Activated T-cell treated with anti-CD3 and anti-CD28 coated beads, Interleukin-2, amount 50 U/mL, for 72 hours (primary cell): ENCODE measurements at places on chromosomes 11 and 22. TPM values are rescaled to one million over a fixed set of nuclear protein-coding genes. Genes with fewer than 3 reads are reported as not detected.

GRCh38 chr11:59765068-59765735 is 10.0 kb downstream of the STX3 start:
- no peaks in the 10 kb centered on the region for H3K36me3 ChIP-seq
- no peak overlapping the region for H3K4me3 ChIP-seq
- H3K27ac ChIP-seq, result no peak overlapping the region
- no peaks in the 10 kb centered on the region for H3K27me3 ChIP-seq
- H3K4me1 ChIP-seq, result no peaks in the 10 kb centered on the region

DNA sequence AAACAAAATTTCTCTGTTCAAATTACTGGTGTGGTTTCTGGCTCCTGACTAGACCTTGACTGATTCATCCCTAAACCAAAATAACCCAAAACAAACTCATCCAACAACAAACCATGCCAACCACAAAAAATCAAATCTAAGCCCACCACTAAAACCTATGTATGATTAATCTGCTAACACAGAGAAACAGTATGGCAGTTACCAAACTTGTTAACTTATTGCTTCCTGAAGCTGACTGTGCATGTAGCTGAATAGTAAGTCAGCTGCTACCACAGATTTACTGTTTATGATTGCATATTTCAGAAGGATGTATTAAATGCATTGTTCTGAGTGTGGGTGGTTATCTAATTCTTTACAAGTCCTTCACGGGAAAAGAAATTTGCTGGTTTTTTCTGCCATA is 231.1 kb downstream of the SWAP70 start:
- peaks cover 3% of the 10 kb centered on the region for H3K36me3 ChIP-seq
- H3K27ac ChIP-seq, result no peak overlapping the region
- no peak for DNase-seq

- H3K36me3 ChIP-seq, result no peaks in the 10 kb centered on the region
- no peak overlapping the region for H3K4me3 ChIP-seq
- no peak for DNase-seq
- no peak overlapping the region for H3K27ac ChIP-seq
- H3K27me3 ChIP-seq, result no peaks in the 10 kb centered on the region
These were observed 8.5 kb upstream of the ACR start for GRCh38 chr22:50729391-50730012.

The SAA2 gene
- total RNA-seq, result 0.38 TPM

The POTEH gene
- not detected for total RNA-seq

The BAIAP2L2 gene
- 1.3 TPM for total RNA-seq

DNA sequence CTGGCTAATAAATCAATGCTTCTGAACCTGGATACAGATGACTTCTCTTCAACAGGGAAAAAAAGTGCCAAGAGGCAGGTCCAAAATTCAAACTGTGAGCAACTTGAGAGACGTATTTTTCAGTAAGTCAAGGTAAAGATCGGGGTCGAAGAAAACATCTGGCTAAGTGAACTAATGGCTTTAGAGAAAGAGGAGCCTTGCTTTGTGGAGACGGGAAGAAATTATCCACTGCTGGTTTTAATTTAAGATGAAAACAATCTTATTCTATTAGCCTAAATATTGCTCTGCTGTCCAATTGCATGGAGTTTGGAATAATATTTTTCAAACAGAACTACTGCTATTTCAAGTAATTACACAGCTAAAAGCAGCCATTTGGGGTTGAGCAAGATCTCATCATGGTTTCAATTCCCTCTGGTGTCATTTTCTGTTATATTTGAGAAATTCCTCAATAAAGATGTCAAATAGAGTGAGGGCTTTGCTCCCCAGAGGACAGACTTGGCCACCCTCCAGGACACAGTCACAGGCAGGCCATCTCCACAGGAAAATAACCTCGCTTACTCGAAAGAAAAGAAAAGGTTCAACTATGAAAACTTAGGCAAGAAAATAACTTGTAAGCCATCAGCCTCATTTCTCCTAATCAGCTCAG is 29.8 kb downstream of the SCUBE1 start:
- no peaks in the 10 kb centered on the region for H3K4me1 ChIP-seq
- H3K4me3 ChIP-seq, result no peak overlapping the region
- no peaks in the 10 kb centered on the region for H3K36me3 ChIP-seq
- H3K27ac ChIP-seq, result no peak overlapping the region
- DNase-seq, result no peak
- H3K27me3 ChIP-seq, result peaks cover 10% of the 10 kb centered on the region

The NUCB2 gene
- total RNA-seq, result 62.0 TPM

- DNase-seq, result no peak
- H3K27ac ChIP-seq, result no peak overlapping the region
- H3K36me3 ChIP-seq, result peaks cover 1% of the 10 kb centered on the region
- peaks cover 51% of the 10 kb centered on the region for H3K4me1 ChIP-seq
- no peak overlapping the region for H3K4me3 ChIP-seq
- no peaks in the 10 kb centered on the region for H3K27me3 ChIP-seq
These were observed 181.5 kb downstream of the MAML2 start for GRCh38 chr11:96161307-96162089.

DNA sequence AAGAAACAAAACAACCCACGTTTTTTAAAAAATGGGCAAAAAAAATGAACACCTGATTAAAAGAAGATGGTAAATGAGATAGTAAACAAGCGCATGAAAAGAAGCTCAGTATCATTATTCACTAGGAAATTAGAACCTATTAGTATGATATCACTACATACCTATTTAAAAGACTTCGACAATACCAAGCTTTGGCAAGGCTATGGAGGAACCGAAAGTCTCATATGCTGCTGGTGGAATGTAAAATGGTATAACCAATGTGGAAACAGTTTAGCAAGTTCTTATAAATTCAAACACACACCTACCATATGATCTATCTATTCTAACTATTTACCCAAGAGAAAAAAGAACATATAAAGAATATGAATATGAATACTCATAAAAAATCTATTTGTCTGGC is 143.8 kb downstream of the APOL5 start:
- no peak for DNase-seq
- H3K36me3 ChIP-seq, result no peaks in the 10 kb centered on the region
- H3K27ac ChIP-seq, result no peak overlapping the region
- H3K4me1 ChIP-seq, result no peaks in the 10 kb centered on the region

DNA sequence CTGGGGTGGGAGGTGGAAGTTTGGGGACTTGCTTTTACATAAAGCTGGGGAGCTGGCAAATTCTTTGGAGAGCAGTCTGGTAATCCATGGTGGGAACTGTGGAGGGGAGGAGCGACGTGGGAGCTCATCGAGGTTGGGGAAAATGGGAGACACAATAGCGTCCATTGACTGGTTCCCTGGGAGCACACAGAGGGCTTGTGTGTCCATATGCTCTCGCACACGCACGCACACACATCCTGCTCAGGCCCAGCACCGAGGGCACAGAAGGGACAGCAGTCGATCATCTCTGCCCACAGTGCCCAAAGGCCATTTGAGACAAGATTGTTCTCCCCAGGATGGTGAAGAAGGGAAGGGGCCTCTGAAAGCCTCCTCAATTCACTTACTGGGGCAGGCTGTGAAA is 53.7 kb downstream of the FBXO7 start:
- no peak overlapping the region for H3K27ac ChIP-seq
- no peaks in the 10 kb centered on the region for H3K4me1 ChIP-seq
- H3K36me3 ChIP-seq, result no peaks in the 10 kb centered on the region
- DNase-seq, result no peak

DNA sequence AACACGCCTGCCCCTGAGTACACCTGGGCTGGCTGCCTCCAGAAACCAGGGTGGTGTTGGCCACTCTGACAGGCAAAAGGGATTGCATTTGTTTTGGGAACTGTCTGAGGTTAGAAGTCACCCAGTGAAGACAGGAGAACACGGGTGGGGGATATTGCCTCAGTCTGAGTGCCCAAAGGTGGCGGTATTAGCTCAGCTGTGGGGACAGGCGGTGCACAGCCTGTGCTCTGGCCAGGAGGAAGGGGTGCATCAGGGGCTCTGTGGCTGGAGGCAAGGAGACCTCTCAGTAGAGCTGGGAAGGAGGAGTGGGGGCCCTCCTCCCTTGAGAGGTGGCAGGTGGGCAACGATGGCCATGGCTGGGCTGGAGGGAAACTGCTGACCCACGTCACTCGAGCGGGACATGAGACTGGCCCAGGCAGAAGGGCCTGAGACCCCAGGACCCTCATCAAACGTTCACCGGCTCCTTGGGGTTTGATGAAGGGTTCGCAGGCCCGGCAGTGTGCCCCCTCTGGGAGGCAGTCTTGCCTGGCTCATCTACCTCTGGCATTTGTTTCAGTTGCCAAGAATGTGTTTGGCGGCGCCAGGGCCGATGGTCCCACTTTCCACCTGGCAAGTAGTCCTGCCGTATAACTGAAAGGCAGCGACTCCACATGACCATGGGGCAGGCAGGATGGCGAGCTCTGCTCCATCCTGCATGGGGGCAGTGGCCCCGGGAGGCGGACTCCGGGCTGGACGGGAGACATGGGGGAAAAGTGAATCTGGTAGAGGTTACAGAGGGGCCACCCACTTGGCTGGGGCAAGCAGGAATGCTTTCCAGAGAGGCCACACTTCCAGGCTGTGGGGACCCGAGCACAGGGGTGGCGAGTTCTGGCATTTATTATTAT is 52.8 kb upstream of the SMIM38 start:
- no peak for DNase-seq
- H3K36me3 ChIP-seq, result no peaks in the 10 kb centered on the region
- no peak overlapping the region for H3K27ac ChIP-seq
- H3K4me3 ChIP-seq, result no peak overlapping the region
- no peaks in the 10 kb centered on the region for H3K27me3 ChIP-seq

The SCN2B gene
- total RNA-seq, result not detected

DNA sequence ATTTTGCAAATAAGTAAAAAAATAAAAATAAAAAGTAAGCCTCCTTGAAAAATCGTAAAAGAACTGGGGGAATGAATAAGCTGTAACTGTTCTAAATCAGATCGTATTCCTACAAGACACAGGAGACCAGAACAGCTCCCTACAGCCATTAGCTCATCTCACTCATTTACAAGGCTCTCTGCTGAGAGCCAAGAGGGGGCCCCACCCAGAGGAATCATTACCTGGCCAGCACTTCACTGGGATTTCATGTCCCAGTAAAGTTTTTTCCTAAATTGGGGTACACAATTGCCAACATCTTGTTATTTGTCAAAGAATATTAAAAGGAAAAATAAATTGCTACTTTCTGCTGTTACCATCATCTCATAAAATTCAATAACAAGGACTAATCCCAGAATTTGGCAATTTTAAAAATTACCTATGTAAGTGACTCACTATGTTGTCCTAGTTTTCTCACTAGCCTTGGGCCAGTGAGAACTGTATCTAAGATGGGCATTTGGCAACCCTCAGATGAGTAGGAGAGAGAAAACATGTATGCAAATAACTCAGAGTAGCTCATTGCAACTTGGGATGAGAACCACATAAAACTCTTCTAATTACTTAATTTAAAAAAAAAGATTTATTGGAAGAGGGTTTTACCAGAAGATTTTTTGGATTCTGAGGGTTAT is 18.4 kb upstream of the SMTN start:
- H3K36me3 ChIP-seq, result no peaks in the 10 kb centered on the region
- no peak for DNase-seq
- no peaks in the 10 kb centered on the region for H3K27me3 ChIP-seq
- no peak overlapping the region for H3K27ac ChIP-seq
- no peak overlapping the region for H3K4me3 ChIP-seq
- H3K4me1 ChIP-seq, result peaks cover 7% of the 10 kb centered on the region

The TESMIN gene
- total RNA-seq, result 8.0 TPM

The B4GALNT4 gene
- 2.1 TPM for total RNA-seq

DNA sequence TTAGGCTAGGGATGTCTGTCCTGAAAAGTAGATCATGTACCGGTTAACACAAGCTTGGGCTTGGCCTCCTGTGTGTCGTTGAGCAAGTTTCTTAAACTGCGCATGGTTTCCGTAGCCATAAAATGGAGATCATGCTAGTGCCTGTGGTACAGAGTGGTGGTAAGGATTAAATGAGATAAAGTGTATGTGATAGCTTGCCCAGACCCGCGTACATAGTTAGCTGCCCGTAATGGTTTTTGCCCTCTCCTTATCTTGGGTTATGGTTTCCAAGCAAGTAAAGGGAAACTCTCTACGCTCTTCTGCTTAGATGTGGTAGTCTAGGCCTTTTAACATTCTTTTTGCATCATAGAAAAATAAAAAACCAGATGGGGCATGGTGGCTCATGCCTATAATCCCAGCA is 11.0 kb upstream of the PTPRJ start:
- no peaks in the 10 kb centered on the region for H3K4me1 ChIP-seq
- no peak overlapping the region for H3K4me3 ChIP-seq
- H3K27me3 ChIP-seq, result no peaks in the 10 kb centered on the region
- no peak for DNase-seq

- peak overlapping the region; percentile 99 for H3K4me3 ChIP-seq
- H3K27ac ChIP-seq, result peak overlapping the region; percentile 94
- H3K27me3 ChIP-seq, result no peaks in the 10 kb centered on the region
- DNase-seq, result peak; percentile 67
- peaks cover 44% of the 10 kb centered on the region for H3K4me1 ChIP-seq
- H3K36me3 ChIP-seq, result peaks cover 11% of the 10 kb centered on the region
These were observed 4.7 kb upstream of the NEAT1 start for GRCh38 chr11:65417702-65418430.

DNA sequence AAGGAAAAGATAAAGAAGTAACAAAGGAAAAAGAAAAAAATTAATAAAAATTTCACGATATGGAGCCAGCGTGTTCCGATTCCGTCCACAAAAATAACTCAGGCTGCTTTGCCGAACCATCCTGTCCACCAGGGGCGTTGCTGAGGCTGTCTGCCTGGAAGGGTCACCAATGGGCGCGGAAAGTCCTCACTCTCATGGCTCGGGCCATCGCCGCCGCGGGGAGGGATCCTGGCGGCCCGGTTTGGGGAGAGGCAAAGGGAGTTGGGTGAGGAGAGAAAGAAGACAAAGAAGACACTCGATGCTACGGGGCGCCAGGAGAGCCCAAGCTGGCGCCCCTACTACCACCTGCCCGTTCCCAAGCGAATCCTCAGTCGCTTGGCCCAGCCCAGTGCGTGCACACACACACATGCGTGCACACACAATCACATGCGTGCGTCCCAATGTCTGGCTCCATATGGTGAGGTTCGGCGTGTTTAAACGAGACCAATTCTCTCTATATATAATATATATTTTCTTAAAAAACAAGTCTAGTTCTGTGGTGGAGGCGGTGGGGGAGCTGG is 5.6 kb upstream of the PYGM start:
- H3K36me3 ChIP-seq, result peaks cover 47% of the 10 kb centered on the region
- peaks cover 90% of the 10 kb centered on the region for H3K4me1 ChIP-seq
- no peaks in the 10 kb centered on the region for H3K27me3 ChIP-seq
- peak overlapping the region; percentile 78 for H3K4me3 ChIP-seq

DNA sequence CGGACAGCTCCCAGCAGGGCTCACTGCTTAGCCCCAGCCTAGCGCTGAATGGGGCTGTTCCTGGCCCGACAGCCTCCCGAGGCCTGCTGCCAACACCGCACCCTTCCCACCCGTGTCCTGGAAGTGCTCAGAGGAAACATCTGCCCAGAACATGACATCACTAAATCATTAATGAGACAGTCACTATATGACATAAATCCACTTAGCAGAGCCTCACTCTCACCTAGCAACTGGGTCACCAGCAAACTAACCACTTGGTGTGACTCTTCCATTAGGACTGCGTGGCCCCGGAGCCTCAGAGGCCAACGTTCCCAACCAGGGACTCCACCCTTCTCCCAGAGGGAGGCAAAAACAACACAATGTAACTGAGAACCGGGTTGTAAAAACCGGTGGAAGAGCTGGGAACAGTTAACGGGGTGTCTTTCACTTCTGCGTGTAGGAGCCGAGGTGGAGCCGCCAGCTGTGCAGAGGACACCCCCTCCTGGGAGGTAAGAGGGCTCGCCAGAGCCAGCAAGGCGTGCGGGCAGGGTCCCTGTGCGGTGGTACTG is 21.4 kb upstream of the PACSIN2 start:
- no peaks in the 10 kb centered on the region for H3K36me3 ChIP-seq
- no peak overlapping the region for H3K27ac ChIP-seq
- H3K4me3 ChIP-seq, result no peak overlapping the region
- no peaks in the 10 kb centered on the region for H3K27me3 ChIP-seq
- DNase-seq, result no peak
- peaks cover 5% of the 10 kb centered on the region for H3K4me1 ChIP-seq
